ENCODE measurements at places on chromosomes 5 and 9.

GRCh38 chr9:10248890-10249289 lies 363.9 kb downstream of the PTPRD start:
- DNase-seq = no peak

DNA sequence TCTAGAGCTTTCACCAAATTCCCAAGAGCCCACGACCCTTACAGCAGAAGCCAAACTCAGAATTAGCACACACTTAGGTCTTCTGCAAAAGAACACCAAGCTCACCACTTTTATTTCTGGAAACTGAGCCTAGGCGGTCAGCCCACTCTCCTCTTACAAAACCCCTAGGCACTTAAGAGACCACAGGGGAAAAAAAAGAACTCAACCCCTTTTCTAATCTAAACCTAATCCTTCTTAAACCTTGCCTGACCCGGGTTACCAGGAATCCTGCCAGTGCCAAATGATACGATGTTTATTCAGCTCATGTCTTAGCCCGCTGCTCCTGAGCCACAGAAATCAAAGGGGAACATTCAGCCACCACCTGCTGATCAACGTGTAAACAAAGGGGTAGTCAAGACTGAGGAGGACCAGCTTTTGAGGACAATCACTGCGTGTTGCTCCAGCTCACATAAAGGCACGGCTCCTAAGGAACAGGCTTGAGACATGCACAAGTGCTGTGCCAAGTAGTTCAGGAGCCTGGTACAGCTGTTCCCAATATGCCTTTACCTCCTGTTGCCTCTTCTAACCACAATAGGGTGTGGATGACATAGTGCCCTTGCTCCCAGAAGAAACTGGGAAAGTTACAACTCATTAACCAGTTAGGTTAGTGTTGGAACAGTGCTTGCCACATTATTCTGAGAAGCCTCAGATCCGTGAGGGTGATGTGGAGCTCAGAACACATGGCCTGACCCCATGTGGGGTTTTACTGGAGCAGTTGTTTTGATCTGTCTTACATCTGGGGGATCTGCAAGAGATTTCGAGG lies 49.3 kb downstream of the ZFAND5 start:
- no peak for DNase-seq

- DNase-seq = no peak
These were observed 180.0 kb upstream of the RGMB start for GRCh38 chr5:98593418-98593817.

DNA sequence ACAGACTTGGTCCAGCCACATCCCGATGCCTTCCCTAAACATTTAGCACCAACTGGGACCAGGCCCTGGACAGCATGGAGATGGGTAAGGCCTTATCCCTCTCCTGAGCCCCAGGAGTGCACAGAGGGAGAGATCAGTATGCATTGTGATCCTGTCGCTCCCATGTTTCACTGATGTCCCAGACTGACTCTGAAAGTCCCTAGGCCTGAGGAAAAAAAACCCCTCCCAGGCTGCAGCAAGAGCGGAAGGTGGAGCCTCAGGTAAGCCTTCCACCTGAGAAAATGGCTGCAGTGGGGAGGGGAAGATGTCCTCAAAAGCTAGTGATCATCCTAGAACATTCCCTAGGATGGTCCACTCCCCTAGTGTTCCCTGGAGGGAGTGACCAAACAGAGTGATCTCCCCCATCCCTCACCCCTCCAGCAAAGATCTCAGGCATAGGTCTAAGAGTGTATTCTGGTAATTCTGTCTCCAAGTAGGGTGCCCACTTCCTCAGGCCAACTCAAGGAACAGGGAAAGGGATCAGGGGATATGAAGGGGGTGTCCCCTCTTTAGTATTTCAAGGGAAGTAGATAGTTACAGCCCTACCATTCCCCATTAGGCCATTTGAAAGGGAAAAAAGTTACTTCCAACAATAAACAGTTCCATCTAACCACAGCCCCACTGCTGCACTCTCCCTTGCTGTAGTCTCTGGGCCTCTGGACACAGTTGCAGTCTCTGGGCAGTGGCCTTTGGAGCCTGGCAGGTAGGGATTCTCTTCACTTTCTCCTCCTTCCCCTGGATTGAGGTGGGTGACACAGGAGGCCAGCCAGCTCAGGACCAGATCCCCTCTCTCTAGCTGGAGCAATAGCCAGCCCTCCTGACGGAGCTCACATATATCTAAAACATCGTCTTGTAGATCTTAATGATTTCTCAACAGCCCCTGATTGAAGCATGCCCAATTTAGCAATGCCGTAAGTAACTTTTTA lies 6.8 kb upstream of the CXXC5 start:
- no peak for DNase-seq

GRCh38 chr5:72499730-72500129 lies 7.5 kb downstream of the ZNF366 start:
- DNase-seq = no peak

DNA sequence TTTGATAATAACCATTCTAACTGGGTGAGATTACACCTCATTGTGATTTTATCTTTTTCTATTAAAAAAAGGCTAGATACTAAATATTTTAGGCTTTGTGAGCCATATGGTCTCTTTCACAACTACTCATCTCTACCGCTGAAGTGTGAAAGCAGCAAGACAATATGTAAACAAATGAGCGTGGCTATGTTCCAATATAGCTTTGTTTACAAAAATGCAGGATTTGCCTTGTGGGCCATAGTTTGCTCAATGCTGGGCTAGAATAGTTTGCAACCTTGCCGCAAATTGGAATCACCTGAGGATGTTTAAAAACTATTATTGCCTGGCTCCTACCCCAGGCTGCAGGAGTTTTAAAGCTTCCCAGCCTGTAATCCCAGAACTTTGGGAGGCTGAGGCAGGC lies 10.2 kb upstream of the GPR150 start:
- DNase-seq = no peak

DNA sequence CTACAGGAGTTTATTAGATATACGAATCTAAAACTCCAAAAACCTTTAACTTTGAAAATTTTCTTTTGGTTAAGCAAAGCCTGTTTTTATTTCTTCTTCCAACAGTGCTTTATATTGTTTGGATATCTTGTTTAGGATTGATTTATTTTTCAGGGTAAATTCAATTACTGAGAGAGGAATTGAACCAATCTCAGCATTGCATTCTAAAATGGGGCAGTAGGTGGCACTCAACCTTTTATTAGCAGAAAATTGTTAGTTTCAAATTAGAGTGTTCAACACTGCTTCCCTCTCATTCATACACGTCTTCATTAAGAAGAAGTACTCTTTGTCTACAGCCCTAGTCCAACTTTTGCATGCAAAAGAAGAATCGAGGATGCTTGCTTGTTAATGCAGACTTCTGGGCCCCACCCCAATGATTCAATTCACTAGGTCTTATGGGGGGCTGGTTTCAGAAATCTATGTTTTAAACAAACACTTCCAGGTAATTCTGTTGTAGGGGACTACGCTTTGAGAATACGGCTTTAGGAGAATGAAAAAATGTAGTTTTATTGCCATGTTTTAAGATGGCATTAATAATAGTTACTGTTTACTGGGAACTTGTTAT lies 26.6 kb downstream of the MRPL22 start:
- no peak for DNase-seq

GRCh38 chr5:109450129-109450877 lies 40.5 kb upstream of the PJA2 start:
- no peak for DNase-seq

GRCh38 chr9:96137671-96138429 lies 164.1 kb downstream of the HSD17B3 start:
- no peak for DNase-seq

GRCh38 chr9:16563446-16563845 lies 307.0 kb downstream of the BNC2 start:
- no peak for DNase-seq

- DNase-seq = no peak
These were observed 19.3 kb upstream of the PPP2CA start for GRCh38 chr5:134245101-134245604.

DNA sequence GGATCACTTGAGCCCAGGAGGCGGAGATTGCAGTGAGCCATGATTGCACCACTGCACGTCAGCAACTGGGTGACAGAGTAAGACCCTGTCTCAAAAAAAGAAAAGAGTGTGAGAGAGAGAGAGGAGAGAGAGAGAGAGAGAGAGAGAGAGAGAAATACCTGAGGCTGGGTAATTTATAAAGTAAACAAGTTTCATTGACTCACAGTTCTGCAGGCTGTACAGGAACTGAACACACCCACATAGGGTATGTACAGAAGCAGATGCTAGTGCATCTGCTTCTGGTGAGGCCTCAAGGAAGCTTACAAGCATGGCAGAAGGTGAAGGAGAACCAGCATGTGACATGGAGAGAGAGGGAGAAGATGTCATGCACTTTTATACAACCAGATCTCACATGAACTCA lies 46.4 kb upstream of the CHD1 start:
- no peak for DNase-seq

Data from GM12878 (cell line).